ENCODE measurements at places on chromosomes 12 and 14. TPM values are rescaled to one million over a fixed set of nuclear protein-coding genes. Genes with fewer than 3 reads are reported as not detected.

Gene GPRC5D
- not detected for total RNA-seq

Gene RASSF3
- 98.8 TPM for total RNA-seq

Gene INSM2
- total RNA-seq: not detected

Gene KRT72
- not detected for total RNA-seq

Gene TC2N
- 1.7 TPM for total RNA-seq

Gene LALBA
- total RNA-seq: not detected

Gene OTUB2
- total RNA-seq: 0.30 TPM

Measured in cardiac septum (tissue), 1 donor.